ENCODE measurements at places on chromosomes 2 and 18.

DNA sequence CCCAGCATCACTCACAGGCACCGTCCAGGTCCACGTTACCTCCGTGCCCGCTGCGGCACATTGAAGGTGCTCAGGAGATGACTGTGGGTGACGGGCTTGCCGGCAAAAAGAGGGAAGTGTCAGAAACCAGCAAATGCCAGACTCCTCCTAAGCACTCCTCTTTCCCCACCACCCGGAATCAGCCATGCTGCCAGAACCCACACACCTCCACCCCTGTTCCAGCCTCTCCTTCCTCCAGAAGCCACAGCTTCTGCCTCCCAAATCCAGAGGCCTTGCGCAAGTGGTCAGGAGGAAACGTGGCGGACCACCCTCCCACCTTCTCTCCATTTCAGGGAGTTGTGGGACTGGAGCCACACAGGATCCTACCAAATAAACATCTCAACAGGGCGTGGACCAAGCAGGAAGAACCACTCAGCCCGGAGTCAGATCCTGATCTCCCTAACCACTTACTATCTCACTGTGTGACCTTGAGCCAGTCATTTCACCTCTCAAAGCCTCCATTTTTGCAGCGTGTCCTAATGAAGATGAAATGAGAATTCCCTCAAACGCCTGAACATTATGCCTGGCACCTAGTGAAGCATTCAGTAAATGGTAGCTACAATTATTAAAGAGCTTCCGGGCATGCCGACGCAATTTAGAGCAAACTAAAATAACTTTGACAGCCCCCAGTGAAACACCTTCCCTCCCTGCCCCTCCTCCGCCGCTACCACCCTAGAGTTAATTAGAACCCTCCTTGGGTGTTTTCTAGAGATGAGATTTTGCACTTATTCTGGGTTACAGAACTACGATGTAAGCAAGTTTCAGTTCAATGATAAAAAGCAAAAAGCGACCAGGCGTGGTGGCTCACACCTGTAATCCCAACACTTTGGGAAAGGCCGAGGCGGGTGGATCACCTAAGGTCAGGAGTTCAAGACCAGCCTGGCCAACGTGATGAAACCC is 32.9 kb downstream of the SMAD7 start:
- DNase-seq: no peak

GRCh38 chr2:237291138-237291792 is 122.7 kb downstream of the COL6A3 start:
- DNase-seq: no peak

DNA sequence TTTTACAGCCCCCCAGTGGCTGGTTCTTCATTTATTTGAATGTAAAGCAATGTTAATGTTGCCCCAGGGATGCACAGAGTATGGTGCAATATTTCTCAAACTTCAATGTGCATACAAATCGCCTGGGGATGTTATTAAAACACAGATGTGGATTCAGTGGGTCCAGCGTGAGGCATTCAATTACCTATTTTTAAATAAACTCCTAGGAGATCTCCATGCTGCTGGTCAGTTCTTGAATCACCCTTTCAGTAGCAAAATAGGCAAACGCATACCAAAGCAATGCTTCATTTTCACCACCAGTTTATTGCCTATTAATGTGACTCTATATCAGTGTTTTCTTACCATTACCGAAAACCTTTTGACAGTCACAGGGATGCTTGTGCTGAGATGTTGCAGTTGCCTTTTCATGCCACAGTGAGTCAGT is 530.7 kb downstream of the CBLN2 start:
- DNase-seq: no peak

DNA sequence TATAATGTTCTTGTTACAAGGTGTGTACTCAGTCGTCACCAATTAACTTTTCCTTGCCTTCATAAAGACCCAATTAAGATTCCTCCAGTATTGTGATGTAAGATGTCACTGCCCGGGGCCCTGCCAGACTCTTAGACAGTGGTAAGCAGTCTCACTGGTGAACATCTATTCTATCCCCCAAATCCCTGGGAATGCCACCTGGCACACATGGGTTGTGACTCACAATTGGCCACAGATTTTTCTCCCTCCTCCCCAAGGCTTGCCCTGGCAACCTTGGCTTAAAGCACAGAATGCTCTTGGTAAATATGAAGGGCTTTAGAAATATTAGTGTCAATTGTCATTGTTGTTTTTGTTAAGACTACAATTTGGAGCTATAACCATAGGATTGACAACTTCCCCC is 287.9 kb downstream of the ETAA1 start:
- no peak for DNase-seq

DNA sequence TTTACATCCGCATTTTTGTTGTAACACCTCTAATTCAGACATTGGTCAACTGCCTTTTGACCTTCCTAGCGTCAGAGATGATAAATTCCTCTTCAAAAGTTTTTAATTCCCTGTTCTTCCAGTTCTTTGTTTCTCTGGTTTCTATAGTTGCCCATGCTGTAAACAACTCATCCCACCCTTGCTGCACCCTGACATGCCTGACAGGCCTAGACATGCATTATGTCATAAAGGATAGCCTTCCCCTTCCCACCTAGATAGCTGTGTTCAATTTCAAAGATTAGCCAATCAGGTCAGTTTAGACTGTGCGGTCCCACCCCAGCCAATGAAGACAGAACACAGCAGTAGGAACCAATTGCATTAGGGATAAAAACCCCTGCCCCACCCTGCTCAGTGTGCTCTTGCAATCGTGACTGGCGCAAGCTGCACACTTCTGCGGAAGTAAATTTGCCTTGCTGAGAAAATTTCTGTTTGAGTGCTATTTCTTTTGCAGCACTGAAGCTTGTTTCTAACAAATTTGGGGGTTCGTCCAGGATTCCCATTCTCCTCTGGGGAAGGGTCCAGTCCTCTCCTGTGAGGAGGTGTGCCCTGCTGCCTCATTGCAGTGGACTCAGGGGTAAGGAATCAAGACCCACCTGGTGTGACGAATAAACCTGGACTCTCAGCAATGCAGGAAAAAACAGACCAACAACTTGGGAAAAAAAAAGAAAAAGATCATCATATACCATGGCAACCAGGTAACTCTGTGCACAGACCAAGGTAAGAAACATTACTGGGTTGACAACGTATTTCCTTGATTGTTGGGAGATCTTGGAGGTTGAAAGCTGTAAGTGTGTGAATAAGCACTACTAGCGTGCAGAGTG is 9.1 kb upstream of the SAP130 start:
- no peak for DNase-seq

GRCh38 chr18:2919600-2919999 is 72.8 kb downstream of the EMILIN2 start:
- no peak for DNase-seq

- DNase-seq: no peak
Observed at GRCh38 chr2:128536925-128537620, 218.4 kb upstream of the HS6ST1 start.

DNA sequence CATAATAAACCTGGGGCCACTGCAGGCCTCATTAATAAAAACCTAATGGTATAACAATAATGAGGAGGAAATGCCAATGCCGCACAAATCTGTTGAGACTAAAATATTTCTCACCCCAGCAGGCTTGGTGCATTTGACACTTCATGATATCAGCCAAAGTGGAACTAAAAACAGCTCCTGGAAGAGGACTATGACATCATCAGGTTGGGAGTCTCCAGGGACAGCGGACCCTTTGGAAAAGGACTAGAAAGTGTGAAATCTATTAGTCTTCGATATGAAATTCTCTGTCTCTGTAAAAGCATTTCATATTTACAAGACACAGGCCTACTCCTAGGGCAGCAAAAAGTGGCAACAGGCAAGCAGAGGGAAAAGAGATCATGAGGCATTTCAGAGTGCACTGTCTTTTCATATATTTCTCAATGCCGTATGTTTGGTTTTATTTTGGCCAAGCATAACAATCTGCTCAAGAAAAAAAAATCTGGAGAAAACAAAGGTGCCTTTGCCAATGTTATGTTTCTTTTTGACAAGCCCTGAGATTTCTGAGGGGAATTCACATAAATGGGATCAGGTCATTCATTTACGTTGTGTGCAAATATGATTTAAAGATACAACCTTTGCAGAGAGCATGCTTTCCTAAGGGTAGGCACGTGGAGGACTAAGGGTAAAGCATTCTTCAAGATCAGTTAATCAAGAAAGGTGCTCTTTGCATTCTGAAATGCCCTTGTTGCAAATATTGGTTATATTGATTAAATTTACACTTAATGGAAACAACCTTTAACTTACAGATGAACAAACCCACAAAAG is 580.9 kb upstream of the TMEFF2 start:
- DNase-seq: no peak

GRCh38 chr2:54428108-54428831 is 27.9 kb upstream of the SPTBN1 start:
- no peak for DNase-seq

- DNase-seq: no peak
Observed at GRCh38 chr2:15645300-15645699, 53.6 kb downstream of the DDX1 start.

- DNase-seq: no peak
Observed at GRCh38 chr2:148594216-148594615, 50.3 kb upstream of the EPC2 start.

- DNase-seq: no peak
Observed at GRCh38 chr2:136297312-136297711, 179.4 kb upstream of the CXCR4 start.

DNA sequence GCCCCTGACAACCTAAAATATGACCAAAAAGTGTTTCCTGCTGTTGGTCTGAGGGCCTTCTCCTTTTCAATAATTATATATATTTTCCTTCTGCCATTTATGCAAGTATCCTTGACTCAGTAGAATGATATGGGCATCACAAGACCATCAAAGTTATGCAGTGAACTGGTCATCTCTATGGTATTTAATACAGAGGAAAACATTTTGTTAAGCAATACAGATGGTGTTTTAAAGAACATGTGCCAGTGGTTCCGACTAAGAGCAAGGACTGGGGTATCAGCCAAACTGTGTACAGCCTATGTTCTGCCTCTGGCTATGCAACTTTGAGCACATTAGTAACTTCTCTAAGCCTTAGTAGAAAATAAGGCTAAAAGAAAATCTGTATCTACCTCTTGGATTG is 179.0 kb downstream of the TRABD2A start:
- DNase-seq: no peak

GRCh38 chr2:238231809-238232208 is 8.0 kb downstream of the HES6 start:
- DNase-seq: no peak

DNA sequence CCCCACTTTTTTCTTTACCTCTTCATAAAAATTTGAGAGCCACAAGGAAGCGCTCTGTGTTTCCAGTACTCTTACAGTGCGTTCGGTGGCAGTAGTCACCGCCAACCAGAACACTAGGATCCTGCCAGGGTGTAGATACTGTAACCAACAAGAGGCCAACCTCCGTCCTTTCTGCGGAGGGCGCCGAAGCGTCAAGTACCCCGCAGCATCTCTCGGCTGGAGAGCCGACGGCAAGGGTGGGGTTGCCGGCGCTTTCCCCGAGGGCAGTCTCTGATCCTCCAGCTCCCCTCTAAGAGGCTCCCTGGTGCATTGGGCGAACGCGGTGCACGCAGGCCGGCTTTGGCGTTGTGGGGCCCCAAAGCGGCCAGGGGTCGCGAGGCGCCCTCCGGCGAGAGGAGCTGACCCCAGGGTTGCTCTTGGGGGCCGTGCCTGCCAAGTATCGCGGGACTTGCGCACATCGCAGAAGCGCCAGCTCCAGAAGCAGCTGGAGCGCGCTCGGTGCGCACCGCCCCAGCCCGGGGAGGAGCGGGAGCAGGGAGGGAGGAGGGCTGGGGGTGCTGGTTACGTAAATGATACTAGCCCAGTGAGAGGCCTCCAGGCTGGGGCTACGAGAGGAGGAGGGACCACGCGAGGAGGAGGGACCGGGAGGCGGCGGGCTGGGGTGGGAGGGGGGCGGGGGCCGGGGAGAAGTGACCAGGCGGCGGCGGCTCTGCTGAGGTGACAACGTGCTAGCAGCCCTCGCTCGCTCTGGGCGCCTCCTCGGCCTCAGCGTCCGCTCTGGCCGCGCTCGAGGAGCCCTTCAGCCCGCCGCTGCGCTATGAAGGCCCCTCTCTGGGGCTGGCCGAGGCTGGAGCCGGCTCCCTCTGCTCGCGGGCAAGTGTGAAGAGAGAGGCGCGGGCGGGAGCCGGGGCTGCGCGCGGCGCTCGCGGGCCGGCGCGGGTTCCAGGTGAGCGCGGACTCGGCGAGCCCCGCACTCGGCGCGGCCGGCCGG is at the start of gene GALNT13:
GALNT13 (plus strand) TSS at position 692 of the 991 bp plus-strand sequence.
- no peak for DNase-seq

GRCh38 chr2:189221811-189222467 is 42.4 kb upstream of the COL5A2 start:
- DNase-seq: no peak

- DNase-seq: no peak
Observed at GRCh38 chr2:25055376-25055920, 13.6 kb downstream of the EFR3B start.

GRCh38 chr18:61643884-61644647 is 248.7 kb downstream of the RNF152 start:
- DNase-seq: no peak

DNA sequence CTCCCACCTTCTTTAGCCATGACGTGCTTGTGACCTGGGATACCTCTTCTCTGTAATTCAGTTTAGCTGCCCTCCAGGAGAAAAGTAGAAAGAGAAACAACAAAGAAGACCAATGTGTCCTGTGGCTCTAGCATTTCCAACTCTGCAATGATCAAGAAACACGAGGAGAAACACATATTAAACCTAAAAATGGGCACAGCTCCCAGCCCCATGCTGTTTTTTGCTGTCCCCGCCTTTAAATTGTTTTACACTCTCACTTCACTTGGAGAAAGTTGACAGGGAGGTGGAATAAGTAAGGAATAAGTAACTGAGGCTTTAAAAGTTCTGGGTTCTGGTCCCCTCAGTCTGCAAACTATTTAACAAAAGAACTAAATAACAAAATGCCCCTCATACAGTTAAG is 390.6 kb downstream of the TNS1 start:
- DNase-seq: no peak

DNA sequence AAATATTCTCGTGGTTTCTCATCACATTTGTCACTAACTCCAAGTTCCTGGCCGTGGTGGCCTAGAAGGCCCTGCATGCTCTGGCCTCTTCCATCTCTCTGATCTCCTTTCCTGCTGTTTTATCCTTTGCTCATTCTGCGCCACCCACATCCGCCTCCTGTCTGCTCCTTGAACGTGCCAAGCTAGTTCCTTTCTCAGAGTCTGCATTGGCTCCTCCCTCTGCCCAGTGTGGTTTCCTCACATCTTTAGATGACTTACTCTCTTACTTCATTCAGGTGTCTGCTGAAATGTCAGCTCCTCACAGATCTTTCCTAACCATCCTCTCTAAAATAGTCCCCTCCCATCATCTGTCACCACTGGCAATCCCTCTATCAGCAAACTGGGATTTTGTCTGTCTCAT is 158.6 kb upstream of the RBMS1 start:
- peak; percentile 6 for DNase-seq

GRCh38 chr2:64203131-64203857 is 59.1 kb upstream of the PELI1 start:
- DNase-seq: no peak

DNA sequence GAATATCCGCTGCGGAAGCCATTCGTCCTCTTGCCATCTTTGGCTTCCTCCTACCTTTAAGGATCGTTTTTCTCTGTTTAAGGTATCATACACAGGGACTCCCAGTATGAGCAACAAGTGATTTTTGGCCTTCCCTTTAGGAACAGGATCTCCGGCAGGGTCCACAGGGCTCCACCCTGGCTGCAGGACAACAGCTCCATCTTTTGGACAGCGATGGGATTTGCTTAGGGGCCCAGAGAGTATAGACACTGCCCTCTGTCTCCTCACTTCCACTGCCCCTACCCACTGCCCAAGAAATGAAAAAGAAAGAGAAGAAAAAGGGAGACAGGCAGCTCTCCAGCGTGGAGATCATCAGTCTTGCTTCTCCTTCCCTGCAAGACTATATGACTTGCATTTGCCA is 224.5 kb downstream of the UXS1 start:
- no peak for DNase-seq

All from stimulated activated CD8-positive, alpha-beta memory T cell treated with anti-CD3 and anti-CD28 coated beads, Interleukin-4, amount 100 ng/mL, for 1 hour (primary cell).